IMR-90 (cell line): ENCODE measurements at places on chromosomes 6 and 20.

DNA sequence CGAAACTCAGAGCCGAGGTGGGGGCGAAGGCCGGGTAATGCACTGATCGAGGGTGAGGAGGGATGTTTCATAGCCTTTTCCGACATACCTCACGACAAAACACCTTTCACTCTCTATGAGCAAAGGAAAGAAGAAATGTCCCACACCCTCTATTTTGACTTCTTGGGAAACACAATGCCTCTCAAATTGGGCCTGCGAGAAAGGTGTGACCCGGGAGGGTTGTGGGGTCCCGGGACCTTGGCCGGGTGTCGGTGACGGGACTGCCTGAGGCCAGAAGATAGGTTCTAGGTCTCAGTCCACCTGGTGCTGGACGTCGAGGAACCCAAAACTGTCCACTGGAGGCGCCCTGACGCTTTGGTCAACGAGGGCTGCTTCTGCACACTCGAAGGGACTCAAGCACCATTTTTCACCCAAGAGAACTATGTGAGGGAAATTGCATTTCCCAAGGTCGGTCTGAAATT, 41.1 kb upstream of the OSTM1 start:
- H3K4me1 ChIP-seq: no peaks in the 10 kb centered on the region; the same call in 1 of the 2 replicates
- H3K27me3 ChIP-seq: peaks cover 87% of the 10 kb centered on the region
- H3K36me3 ChIP-seq: no peaks in the 10 kb centered on the region
- H3K4me3 ChIP-seq: no peak overlapping the region
- H3K27ac ChIP-seq: no peak overlapping the region

GRCh38 chr20:2694519-2694918, 1.9 kb downstream of the EBF4 start:
- no peaks in the 10 kb centered on the region for H3K36me3 ChIP-seq
- H3K27me3 ChIP-seq: peaks cover 64% of the 10 kb centered on the region
- H3K4me3 ChIP-seq: no peak overlapping the region

- H3K27ac ChIP-seq: no peak overlapping the region
- H3K4me1 ChIP-seq: no peaks in the 10 kb centered on the region
- no peaks in the 10 kb centered on the region for H3K36me3 ChIP-seq
Measured at GRCh38 chr20:46592580-46593362, 42.3 kb upstream of the OCSTAMP start.

DNA sequence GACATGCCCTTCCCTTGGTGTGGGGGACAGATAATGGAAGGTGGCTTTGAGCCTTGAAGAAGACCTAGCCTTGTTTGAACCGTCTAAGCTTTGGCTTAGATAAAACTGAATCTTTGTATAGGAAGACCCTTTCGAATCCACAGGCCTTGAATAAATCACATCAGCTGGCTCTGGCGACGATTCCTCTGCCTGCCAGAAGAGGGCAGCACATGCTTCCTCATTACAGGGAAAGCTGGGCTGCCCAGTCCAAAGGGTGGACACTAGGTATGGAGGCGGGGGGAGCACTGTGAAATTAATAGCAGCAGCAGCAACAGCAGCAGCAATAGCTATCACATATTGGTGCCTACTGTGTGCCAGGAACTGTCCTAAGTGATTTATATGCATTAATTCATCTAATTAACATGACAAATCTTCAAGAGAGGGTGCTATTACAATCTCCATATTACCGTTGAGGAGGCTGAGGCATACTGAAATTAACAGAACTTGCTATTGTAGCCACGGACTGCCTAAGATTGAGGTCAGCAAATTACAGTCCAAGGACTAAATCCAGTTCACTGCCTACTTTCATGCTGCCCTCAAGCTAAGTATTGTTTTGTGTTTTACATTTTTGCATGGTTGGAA, 85.1 kb downstream of the CLIC5 start:
- no peak overlapping the region for H3K27ac ChIP-seq
- DNase-seq: peak; percentile 41
- H3K36me3 ChIP-seq: no peaks in the 10 kb centered on the region
- no peak overlapping the region for H3K4me3 ChIP-seq

DNA sequence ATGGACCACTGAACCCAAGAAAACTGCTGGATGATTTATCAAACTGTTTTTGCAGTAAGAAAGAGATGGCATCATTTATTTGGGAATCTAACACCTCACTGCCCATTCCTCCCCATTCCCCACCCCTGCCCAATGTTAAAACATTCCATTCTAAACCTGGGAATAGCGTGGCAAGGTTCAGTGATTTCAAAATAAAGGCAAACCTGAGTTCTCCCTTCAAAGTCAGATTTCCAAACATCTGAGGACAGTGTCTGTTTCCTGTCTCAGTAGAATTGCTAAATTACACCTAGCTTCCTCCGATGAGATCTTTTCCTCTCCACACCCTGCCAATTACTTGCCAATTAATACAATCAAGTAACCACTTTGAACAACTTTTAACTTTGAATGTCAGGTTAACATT, 127.4 kb upstream of the ARMC2 start:
- no peak for DNase-seq
- H3K4me1 ChIP-seq: no peaks in the 10 kb centered on the region
- no peak overlapping the region for H3K4me3 ChIP-seq
- H3K27me3 ChIP-seq: no peaks in the 10 kb centered on the region
- H3K36me3 ChIP-seq: no peaks in the 10 kb centered on the region
- H3K27ac ChIP-seq: no peak overlapping the region

GRCh38 chr20:38664284-38664683, 60.0 kb upstream of the SLC32A1 start:
- H3K4me1 ChIP-seq: no peaks in the 10 kb centered on the region
- no peak overlapping the region for H3K27ac ChIP-seq
- no peak for DNase-seq
- H3K4me3 ChIP-seq: no peak overlapping the region

- H3K27ac ChIP-seq: peak overlapping the region; percentile 75
- no peaks in the 10 kb centered on the region for H3K27me3 ChIP-seq
- peaks cover 2% of the 10 kb centered on the region for H3K4me1 ChIP-seq
- no peaks in the 10 kb centered on the region for H3K36me3 ChIP-seq
Measured at GRCh38 chr6:26286168-26286877, 78.7 kb upstream of the BTN3A2 start.

- peaks cover 3% of the 10 kb centered on the region; the same call in 1 of the 2 replicates for H3K36me3 ChIP-seq
- H3K4me3 ChIP-seq: no peak overlapping the region
- H3K4me1 ChIP-seq: peaks cover 28% of the 10 kb centered on the region
- H3K27me3 ChIP-seq: no peaks in the 10 kb centered on the region
Measured at GRCh38 chr20:62357187-62357667, 9.9 kb downstream of the LAMA5 start.

DNA sequence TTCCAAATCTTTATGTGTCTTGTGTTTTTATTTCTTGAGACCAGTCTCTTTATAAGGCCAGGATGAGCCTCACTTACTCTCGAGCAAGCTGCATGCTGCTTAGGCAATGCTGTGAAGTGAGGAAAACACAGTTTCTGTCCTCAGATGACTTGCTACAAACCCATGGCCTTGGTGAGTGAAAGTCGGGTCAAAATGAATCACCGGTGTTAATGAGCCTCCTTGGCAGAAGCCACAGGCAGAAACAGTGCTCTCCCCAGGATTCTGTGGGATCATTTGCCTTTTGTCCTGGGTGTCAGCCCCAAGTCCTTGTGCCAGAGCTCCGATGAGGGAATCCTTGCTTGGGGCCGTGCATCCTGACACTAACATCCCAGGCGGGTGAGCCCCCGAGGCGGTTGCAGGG, 482.5 kb downstream of the QKI start:
- no peaks in the 10 kb centered on the region for H3K36me3 ChIP-seq
- peak; percentile 50 for DNase-seq
- H3K4me3 ChIP-seq: no peak overlapping the region
- no peaks in the 10 kb centered on the region for H3K4me1 ChIP-seq
- H3K27ac ChIP-seq: peak overlapping the region; percentile 18; the same call in 1 of the 2 replicates
- H3K27me3 ChIP-seq: no peaks in the 10 kb centered on the region

DNA sequence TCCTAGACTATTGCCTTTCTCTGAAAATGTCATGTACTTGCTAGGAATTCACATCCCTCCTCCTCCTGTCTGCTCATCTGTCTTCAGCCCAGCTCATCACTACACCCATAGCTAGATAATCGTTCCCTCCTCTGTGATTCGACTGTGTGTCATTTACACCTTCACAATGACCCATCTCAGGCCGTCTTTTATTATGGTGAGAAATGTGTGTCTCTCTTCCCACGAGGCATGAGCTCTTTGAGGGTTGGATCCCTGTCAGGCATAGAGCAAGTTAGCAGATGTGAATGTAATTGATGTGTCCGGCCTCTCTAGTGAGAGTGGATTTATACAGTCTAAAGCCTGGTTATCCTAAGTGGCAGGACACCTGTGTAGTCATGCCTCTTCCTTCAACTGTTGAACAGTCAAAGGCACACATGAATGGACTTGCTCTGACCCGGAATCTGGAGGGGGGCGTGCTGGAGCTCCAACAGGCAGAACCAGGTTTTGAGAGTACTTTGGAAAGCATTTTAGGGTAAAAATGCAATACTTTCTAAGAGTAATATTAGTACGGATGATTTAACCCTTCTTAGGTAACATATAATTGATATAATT, 182.1 kb downstream of the UTRN start:
- H3K27me3 ChIP-seq: no peaks in the 10 kb centered on the region
- H3K4me3 ChIP-seq: no peak overlapping the region
- DNase-seq: no peak
- H3K4me1 ChIP-seq: peaks cover 3% of the 10 kb centered on the region
- peaks cover 5% of the 10 kb centered on the region for H3K36me3 ChIP-seq

DNA sequence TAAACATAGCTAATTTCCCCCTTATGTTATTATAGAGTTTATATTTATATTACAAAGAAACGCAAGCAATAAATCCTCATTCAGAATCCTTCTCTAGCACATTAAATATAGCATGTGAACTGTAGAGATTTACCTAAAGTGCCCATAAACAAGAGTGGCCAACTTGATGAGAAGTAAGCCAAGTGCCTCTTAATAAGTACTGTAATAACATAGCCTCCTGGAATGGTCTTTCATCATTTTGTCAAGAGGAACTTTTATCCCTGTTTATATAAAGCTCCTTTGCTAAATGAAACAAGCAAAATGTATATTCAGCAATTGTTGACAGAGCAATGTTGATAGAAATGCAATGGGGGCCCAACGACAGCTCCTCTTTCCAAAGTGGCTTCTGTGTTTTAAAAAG, 195.0 kb downstream of the ARHGAP18 start:
- DNase-seq: no peak
- peaks cover 4% of the 10 kb centered on the region for H3K4me1 ChIP-seq
- H3K27me3 ChIP-seq: no peaks in the 10 kb centered on the region
- H3K4me3 ChIP-seq: no peak overlapping the region
- H3K27ac ChIP-seq: no peak overlapping the region

DNA sequence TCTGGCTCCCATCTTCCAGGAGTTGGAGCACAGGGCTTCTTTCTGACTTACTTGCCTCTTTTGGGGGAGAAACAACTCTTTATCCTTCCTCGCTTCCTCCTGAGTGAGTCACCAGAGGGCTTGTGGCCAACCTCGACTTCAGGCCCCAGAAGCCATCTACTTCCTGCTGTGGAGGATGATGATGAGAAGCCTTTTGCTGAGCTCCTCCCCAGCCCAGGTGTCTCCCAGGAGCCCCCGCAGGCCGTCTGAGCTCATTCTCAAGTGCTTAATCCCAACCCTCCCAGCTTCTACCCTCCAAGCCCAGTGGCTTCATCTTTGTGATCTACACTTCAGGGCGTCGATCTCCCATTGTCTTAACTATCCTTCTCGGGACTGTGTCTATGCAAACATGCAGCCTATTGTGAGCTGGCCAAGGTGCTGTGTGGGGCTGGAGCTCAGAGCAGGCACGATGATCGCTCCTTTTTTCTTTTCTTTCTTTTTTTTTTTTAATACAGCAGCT, 27.9 kb downstream of the SDCBP2 start:
- peak overlapping the region; percentile 31; the same call in 1 of the 2 replicates for H3K27ac ChIP-seq
- H3K4me1 ChIP-seq: peaks cover 8% of the 10 kb centered on the region
- H3K27me3 ChIP-seq: no peaks in the 10 kb centered on the region
- peaks cover 15% of the 10 kb centered on the region for H3K36me3 ChIP-seq
- H3K4me3 ChIP-seq: no peak overlapping the region
- peak; percentile 75 for DNase-seq

DNA sequence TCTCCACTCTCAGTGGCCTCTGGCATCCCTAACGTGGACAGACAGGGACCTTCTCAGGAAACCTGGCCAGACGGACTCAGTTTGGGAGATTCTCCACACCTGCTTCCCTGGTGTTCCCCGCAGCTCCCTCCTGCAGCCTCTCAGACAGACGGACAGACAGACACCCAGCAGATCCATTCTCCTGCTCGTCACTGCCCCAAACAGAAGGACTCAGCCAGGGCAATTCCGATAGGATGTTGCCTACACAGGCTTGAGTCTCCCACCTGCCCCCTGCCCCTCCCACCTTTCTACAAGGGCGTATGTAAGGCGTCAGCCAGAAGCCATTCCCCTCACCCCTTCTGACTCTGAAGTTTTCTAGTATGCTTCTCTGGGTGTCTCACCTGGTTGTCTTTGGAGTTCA, 428 bp downstream of the CCM2L start:
- H3K4me3 ChIP-seq: no peak overlapping the region
- H3K36me3 ChIP-seq: no peaks in the 10 kb centered on the region
- no peaks in the 10 kb centered on the region for H3K4me1 ChIP-seq
- no peak overlapping the region for H3K27ac ChIP-seq

GRCh38 chr20:62770111-62770910, 26.0 kb upstream of the MRGBP start:
- no peak overlapping the region for H3K27ac ChIP-seq
- no peak overlapping the region for H3K4me3 ChIP-seq
- peaks cover 11% of the 10 kb centered on the region for H3K4me1 ChIP-seq
- no peaks in the 10 kb centered on the region for H3K36me3 ChIP-seq
